OCI-LY7 (cell line): ENCODE measurements at places on chromosomes 16 and 17. TPM values are rescaled to one million over a fixed set of nuclear protein-coding genes. Genes with fewer than 3 reads are reported as not detected.

DNA sequence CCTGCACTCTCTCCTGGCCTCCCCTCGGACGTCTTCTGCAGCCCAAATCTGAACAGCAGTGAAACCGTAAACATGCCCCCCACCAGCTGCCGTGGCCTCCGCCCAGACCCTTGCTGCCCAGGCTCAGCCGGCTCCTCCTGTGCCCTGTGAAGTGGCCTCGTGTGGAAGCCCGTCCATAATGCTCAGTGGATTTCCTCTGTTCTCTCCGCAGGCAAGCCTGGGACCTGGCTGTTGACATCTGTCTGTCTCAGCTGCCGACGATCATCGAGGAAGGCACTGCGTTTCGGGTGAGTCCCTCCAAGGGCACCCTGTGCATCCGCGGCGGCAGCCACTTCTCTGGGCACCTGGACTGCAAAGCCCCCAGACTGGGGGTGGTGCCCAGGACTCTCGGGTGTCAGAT lies 153.9 kb upstream of the CHMP6 start:
- no peak for DNase-seq

DNA sequence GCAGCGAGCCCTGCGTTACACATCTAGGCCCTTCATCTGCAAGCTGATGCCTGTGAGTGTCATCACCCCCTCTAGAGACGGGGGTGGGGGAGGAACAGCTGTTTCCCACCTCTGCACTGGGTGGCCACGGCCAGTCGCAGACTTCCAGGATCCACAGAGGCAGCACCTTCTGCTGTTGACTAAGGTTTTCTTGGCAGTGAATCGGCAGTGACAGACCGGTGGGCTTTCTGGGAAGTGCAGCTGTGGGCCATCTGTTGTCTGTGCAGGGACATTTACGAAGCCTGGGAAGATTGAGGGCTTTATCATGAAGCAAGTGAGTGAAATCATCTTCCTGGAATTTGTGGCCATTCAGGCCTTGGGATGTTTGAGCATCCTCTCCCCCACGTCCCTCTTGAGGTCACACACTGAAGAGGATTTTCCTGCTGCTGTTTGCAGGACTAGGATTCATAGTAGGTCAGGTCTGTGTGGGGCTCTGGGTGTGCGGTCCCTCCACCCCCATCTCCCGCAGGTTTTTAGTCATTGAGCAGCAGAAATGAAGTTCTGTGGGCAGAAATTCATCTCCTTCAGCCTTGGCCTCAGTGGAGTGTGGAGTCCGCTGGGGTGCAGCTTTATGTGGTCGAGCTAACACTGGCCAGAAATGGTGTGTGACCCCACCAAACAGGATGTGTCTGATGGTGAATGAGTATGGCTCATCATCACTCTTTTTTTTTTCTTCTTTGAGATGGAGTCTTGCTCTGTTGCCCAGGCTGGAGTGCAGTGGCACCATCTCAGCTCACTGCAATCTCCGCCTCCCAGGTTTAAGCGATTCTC lies 12.0 kb downstream of the PGS1 start:
- no peak for DNase-seq

DNA sequence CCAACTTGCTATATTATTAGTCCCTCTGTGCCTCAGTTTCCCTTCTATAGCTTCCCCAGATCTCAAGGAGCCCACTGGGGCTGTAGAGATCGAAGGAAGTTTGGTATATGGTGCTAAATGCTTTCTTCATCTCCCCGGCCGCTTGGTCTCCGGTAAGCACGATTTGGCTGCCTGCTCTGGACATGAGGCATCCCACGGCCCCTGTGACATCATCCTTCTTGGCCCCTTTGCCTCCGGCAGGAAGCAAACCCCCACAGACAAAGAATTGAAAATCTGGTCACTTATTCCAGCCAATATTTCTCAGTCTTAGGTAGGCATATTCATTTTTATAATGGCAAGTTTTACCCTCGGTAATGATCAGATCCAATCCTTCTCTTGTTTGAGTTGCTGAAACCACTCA lies 65.8 kb downstream of the WSCD1 start:
- DNase-seq: no peak

DNA sequence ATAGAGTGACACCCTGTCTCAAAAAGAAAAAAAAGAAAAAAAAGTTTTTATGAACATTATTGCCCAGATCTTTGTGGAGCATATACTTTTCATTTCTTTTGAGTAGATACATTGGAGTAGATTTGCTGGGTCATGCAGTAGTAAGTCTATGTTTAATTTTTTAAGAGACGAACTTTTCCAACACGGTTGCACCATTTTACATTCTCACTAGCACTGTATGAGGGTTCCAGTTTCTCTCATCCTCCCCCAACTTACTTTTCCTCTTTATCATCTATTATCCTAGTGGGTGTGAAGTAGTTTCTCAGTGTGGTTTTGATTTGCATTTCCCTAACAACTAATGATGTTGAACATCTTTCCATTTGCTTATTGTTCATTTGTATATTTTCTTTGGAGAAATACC lies 10.5 kb downstream of the RPS6KB1 start:
- DNase-seq: no peak

GRCh38 chr16:4825196-4825595 lies 21.9 kb downstream of the GLYR1 start:
- no peak for DNase-seq

DNA sequence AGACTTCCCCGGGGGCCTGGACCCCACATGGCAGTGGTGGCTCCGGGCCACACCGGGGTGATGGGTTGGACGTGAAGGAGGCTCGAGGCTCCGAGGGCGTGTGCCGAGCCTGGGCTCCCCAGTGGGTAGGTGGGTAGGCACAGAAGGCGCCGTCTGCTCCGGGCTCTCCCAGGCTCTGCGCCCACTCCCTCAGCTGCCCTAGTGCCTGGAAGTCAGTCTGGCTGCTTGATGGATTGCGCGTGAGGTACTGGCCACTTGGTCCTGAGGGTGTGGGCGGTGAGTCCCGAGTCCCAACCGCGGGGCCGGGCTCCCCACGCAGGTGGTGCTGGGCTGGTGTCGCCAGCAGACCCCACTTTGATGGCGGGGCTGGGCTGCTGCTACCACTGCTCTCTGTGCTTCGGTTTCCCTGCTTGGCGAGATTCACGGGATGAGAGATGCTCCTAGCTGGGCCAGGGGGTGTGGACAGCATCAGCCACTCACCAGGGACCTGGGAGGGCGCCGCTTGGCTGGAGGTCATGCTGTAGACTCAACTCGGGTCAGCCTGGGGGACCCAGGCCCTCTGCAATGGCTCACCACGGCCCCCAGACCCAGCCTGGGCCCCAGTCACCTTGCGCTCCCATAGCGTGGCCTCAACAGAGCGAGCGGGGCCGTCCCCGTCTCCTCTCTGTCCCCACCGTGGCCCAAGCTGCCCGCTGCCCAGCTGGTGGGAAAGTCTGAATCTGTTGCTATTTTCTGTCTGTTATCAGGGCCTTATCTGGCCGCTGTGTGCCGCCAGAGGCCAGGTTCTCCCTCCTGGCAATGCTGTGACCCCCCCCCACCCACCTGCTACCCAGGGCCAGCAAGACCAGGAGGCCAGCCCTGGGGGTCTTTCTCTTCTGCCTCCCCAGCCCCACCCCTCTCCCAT lies 26.1 kb downstream of the ZFPM1 start:
- DNase-seq: peak; percentile 38

DNA sequence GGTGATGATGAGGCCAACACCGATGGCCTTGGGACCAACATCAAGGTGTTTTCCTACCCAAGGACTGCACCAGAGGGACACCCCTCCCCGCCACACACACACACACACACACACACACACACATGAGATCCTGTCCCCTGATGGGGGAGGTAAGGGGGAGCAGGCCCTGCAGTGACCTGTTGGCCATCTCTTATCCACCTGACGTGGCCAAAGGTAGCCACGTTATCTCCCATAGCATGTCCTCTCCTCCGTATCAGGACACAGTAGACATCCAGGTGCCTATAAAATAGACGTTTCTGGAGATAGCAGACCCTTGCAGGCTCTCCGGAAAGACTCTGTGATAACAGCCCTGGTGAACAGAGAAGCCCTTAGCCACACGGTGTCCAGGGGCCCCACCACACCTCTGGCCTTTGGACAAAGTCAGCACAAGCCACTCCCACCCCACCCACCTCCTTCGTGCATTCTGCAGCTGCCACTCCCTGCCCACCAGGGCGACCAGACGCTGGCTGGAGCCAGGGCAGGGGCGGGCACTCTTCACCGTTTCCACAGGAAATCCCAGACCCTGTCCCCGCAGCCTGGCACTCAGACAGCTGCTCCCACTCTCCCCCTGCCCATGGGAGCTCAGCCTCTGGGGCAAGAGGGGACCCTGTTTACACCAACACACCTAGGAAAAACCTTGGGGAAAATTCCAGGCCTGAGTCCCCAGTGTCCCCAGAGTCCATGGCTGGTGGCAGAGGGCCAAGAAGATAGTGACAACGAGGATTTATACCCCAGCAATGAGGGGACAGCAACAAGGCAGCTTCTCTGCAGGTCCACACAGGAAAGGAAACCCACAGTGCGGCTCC lies 15.4 kb upstream of the ENPP7 start:
- DNase-seq: no peak

PHKG2 gene
- 41.9 and 46.5 TPM in 2 replicates for total RNA-seq

OR3A2 gene
- total RNA-seq: not detected in 2 replicates

SOX9 gene
- not detected in 2 replicates for total RNA-seq

GAST gene
- total RNA-seq: not detected in 2 replicates

TRPV3 gene
- 0.06 TPM in 1 of 2 replicates, not detected in the other for total RNA-seq

ABCC12 gene
- total RNA-seq: not detected in 2 replicates

SLFN5 gene
- total RNA-seq: 1.1 and 1.3 TPM in 2 replicates

CRISPLD2 gene
- total RNA-seq: 0.53 and 0.99 TPM in 2 replicates
